RCC 7860 (cell line): ENCODE measurements at places on chromosomes 3 and 15.

DNA sequence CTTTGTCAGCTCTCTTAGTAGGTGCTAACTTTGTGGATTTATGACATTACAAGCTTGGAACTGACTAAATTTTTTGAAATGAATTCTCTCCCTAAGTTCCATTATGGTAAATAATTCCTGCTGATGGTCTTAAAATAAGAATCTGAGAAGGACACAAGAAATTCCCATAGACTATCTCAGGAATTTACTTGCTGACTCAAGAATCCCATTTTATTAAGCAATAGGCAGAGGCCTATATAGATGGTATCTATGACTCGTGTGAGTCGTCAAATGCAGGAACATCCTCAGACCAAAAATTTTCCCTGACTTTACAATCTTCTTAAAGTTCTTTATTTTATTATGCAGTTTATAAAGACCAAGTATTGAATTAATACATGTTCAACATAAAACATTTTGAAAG lies 30.7 kb upstream of the CBLB start:
- DNase-seq = peak; percentile 33

DNA sequence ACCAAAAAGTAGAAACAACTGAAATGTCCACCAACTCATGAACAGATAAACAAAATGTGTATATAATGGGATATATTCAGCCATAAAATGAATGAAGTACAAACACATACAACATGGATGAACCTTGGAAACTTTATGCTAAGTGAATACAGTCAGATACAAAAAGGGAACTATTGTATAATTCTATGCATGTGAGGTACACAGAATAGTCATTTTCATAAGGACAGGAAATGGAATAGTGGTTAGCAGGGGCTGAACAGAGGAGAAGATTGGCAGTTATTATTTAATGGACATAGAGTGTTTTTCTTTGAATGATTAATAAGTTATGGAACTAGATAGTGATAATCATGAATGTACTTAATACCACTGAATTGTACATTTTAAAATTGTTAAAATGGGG lies 20.0 kb upstream of the TRANK1 start:
- no peak for DNase-seq

- peak; percentile 96 for DNase-seq
Observed at GRCh38 chr3:134312072-134312872, 61.6 kb upstream of the RYK start.

- DNase-seq = no peak
Observed at GRCh38 chr3:32200992-32201758, 37.3 kb upstream of the CMTM8 start.

- no peak for DNase-seq
Observed at GRCh38 chr15:66718220-66718988, 16.4 kb downstream of the SMAD6 start.

DNA sequence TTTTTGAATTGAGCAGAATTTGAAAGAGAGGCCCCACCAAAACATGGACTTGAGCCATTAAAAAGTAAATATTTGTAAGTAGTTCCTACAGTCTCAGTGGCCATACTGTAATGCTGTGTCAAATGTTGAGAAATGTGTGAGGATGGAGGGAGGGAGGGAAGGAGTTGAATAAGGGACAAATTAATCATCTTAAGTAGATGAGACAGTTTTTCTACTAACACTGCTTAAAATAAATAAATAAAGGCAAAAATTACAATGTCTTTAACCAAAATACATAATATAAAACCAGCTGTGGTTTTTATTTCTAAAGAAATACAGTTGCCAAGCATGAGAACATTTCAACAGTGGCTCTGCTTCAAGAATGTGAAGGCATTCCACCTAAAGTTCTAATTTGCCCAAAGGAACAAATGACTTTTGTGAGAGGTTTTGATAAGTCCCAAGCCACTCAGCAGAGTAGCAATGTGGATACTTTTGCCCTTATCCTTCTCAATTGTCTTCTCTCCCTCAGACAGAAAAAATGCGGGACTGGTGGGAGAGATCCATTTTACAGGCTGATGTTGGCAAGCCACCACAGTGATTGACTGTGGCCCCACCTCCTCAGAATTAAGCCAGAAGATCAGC lies 427.0 kb upstream of the RARB start:
- DNase-seq = no peak

GRCh38 chr15:38344351-38344750 lies 91.7 kb downstream of the SPRED1 start:
- DNase-seq = no peak

GRCh38 chr3:82520846-82521245 lies 759.4 kb upstream of the GBE1 start:
- DNase-seq = no peak

GRCh38 chr3:40605960-40606359 lies 81.2 kb downstream of the ZNF621 start:
- DNase-seq = no peak

- no peak for DNase-seq
Observed at GRCh38 chr3:4735243-4735642, 242.1 kb downstream of the ITPR1 start.

GRCh38 chr3:41277790-41278465 lies 78.6 kb downstream of the CTNNB1 start:
- no peak for DNase-seq

- DNase-seq = no peak
Observed at GRCh38 chr3:43862470-43862869, 171.7 kb downstream of the ABHD5 start.

- DNase-seq = peak; percentile 48
Observed at GRCh38 chr3:54621184-54621583, 306.7 kb downstream of the LRTM1 start.

GRCh38 chr3:65202395-65202794 lies 514.6 kb upstream of the ADAMTS9 start:
- no peak for DNase-seq

DNA sequence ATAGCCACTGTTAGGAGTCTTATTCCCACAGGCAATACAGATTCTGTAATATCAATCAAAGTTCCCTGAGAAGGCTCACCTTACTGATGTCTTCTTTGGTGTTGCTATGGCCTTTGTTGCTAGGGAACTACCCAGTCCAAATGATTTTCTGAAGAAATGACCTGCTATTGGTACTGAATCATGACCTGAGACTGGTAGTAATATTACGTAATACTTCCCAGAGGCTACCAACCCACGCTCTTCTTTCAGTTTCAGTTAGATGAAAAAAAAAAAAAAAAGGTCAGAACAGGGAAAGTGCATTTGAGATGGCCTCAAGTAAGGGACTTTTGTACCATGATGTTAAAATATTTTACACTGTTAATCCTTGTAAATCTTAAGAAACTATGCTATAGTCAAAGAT lies 1092.5 kb upstream of the EPHA6 start:
- peak; percentile 41 for DNase-seq
